ENCODE measurements at places on chromosomes 12 and 14.

GRCh38 chr12:25419595-25419994 is 133.5 kb downstream of the LMNTD1 start:
- no peak for DNase-seq

- DNase-seq = peak; percentile 54
Measured at GRCh38 chr14:68671909-68672308, 121.0 kb downstream of the ZFP36L1 start.

DNA sequence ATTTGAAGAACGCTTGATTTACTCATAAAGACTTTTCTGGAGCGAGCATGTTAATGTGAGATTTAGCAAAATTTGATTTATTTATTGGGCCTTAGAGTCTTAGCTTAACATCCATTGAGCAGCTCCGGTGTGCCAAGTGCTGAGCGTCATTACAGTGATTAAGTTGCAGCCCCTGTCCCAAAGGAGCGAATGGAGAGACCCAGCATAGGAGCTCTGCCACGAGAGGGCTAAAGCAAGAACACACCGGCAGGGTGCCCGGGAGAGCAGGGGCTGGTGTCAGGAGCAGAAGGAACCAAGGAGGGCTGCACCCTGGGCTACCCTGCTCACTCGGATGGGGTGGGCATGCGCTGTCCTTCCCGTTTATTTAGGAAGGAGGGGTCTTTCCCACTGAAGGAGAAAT is 50.6 kb downstream of the PPP2R5C start:
- no peak for DNase-seq

DNA sequence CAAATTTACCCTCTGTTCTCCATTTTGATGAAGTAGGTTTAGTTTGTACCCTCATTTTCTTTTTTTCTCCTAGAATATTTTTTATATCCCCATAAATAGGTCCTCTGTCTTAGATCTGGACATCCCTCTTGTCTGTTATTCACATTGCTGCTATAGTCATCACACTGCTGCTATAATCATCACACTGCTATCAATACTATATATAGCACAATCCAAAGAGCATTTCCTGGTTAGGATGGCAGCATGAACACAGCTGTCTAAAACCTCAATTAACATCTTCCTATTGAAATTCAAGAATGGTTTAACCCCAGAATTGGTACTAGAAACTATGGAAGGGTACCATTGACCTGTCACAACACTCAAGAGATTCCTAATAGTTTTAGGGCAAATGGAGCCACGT is 27.6 kb upstream of the CCDC91 start:
- no peak for DNase-seq

DNA sequence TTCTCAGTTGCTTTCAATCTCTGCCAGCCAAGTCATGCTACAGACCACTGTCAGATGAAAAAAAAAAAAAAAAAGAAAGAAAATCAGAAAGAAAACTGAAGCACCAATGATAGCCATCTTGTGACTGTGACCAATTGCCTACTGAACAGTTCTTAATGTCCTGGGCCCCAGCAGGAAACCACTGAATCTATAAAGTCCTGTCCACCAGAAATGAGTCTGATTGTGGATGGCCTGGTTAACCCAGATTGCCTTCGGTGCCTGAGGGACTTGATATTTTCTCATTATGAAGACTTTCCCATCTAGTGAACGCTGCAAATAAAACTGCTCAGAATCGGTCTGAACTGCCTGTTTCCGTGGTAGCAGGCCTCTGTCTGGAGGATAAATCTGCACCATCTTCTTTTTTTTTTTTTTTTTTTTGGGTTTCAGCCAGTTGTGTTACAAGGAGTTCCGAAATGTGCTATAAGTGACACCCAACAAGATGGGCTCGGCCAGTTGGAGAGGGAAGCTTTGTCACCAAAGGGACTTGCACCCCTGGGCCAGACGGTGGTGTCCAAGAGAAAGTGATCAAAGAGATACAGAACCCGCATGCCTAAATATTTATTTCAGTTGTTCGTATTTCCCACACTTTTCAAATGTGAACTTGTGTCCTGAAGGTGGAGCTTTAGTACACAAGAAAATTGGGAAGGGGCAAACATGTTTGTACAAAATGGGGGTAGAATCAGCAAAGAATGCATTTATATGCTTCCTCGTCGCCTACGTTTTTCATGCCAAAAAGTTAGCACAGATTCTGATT is 3.0 kb upstream of the PLXNC1 start:
- DNase-seq = no peak

DNA sequence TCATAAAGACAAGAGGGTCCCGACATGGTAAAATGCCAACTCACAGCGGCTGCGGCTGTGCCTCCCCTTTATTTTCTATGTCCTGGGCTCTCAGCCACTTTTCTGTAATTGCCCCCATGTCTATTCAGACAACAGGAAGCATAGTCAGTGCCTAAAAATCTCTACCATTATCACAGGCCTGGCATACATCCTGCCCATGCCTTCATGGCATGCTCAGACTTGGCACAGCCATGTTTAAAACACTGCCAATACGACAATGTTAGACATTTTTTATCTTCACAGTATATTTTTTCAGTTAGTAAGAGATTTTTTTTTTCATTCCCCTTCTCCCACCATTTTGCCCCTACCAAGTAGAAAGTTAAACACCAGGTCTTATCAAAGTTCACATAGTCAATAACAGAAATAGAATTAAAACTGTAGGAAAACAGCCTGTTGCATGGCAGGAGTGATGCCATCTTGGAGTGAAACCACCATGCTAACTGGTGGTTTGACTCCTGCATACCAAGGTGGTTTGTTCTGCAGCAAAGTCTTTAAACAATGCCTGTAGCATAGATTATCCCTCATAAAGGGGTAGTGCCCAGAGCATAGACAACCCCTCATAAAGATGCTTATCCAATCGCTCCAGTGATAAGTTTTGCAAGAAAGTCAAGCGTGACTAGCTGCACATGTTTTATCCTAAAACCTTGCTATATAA is 18.9 kb upstream of the CERS5 start:
- DNase-seq = peak; percentile 67

DNA sequence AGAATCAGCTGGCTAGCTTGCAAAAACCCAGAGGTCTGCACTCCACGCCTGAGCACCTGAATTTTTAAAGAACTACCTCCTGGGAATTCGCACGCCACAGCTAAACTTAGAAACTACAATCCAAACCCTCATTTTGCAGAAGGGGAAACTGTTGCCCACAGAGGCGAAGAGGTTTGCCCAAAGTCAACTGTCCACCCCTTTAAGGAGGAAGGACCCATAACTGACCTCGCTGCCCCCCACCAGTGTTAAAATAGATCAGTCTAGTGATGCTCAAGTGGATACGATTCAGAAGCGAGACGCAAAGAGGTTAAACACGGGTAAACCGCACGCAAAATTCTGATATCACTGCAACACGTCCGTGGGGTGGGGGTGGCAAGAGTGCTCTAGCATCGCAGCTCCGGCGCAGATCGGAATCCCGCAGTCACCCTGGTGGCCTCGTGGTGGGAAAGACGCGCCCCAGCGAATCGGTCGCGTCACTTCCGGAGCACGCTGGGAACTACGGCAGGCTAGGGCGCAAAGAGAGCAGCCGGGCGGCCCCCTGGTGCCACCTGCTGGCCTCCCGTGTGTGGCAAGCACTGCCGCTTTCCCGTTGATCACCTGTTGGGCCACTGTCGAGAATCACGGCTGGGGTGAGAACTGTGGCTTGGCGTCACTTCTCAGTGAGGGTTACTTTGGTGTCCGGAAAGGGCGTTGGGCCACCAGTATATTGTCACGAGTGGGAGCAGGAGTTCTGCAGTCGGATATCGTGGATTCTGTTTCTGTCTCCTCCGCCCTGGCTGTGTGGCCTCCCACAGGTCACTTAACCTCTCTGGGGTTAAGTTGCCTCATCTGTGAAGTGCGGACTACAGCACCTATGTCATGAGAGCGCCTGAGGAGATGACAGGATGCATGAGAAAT is at the start of gene ALKBH2:
ALKBH2 (minus strand) TSS at position 451 of the 897 bp plus-strand sequence. CDS start 686 bp downstream, outside the sequence.
- DNase-seq = peak; percentile 84

- DNase-seq = no peak
Measured at GRCh38 chr12:70555081-70555480, 82.1 kb downstream of the PTPRB start.

DNA sequence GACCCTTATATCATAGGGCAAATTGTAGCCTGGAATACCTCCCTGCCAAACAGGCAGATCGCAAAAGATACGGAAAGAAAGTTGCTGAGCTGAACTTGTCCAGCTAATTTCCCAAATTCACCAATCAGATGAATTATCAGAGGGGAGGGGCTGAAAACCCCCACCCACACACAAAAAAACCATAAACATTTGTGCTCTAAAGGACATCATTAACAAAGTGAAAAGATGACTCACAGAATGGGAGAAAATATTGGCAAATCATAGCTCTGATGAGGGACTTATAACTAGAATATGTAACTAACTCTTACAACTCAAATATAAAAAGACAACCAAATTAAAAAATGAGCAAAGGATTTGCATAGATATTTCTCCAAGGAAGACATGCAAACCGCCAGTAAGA is 36.3 kb downstream of the PTHLH start:
- DNase-seq = no peak

DNA sequence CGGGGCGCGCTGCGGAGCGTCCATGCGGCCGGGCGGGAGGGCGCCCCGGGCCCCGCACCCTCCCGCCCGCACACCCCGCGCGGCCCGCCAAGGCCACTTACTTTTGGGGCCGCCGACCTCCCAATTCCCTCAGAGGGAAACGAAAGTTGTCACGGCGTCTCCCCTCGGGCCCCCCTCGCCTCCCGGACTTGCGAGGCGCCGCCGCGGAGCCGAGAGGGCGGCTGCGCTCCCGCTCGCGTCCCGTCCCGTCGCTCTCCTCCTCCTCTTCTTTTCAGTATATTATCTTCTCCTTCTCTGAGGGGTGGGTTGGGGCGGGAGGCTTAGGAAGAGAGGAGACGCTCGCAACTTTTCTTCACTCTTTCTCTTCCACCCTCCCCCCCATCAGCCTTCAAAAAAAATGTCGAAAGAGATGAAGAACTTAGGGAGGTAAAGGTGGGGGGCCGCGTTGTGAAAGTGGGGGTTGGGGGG is 613 bp downstream of the DUSP16 start:
- DNase-seq = no peak

- DNase-seq = no peak
Measured at GRCh38 chr12:57604454-57604991, at the start of gene DTX3. TSS of gene DTX3 (plus strand) at chr12:57604824. CDS start at chr12:57606518, 1,694 bp downstream.

GRCh38 chr12:101027200-101027599 is 182.8 kb downstream of the SLC5A8 start:
- DNase-seq = no peak

GRCh38 chr14:72480464-72481243 is 413.2 kb downstream of the DPF3 start:
- no peak for DNase-seq

GRCh38 chr14:37047226-37047625 is 125.2 kb downstream of the SLC25A21 start:
- DNase-seq = no peak

- DNase-seq = no peak
Measured at GRCh38 chr14:72822946-72823611, 70.8 kb downstream of the DPF3 start.

- DNase-seq = no peak
Measured at GRCh38 chr12:23843958-23844357, 105.5 kb downstream of the SOX5 start.

GRCh38 chr14:82689948-82690347 is 1156.3 kb upstream of the SEL1L start:
- no peak for DNase-seq

DNA sequence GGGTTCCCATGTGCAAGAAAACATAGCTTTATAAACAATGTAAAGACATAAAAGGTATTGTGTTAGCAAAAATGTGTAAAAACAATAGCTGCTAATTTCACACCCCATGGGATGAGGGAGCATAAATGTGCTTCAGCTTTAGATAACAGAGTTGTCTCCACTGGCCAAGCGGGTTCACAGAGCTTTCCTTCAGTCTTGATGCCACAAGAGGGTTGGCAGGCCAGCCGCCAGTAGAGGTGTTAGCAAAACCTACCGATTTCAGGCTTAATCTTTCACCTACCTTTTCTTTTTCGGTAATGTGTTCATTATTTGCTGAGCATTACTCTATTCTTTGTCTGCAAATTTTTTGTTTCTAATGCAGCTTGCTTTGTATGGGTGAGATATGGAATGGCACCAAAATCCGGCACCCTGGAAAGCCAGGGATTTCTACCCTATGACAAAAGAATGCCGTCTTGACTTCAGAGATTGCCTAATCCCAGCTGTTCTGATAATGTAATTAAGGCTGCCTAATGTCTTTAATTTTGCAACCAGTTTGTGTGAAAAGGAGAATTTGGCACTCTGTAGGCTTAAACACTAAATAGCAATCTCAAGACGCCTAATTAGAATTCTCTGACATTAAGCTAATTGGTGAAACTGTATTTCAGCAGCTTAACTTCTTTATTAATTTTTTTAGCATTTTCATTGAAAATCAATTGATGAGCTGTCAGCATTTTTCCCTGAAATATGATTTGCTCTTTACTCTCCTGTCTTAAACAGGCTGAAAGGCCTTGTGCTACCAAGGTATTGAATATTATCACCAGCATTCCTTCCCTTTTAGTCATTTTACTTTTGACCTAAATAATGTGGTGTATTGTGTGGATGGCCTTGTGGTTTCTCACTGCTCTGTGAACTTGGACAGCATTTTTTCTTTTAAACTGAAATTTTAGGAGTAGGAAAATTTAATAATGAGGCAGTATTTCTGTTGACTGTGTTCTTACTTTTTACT is 60.7 kb downstream of the POLR3B start:
- DNase-seq = peak; percentile 36

GRCh38 chr14:77208291-77208978 is 26.8 kb downstream of the TMEM63C start:
- DNase-seq = peak; percentile 66

- DNase-seq = no peak
Measured at GRCh38 chr12:113248842-113249435, 27.7 kb downstream of the TPCN1 start.

- peak; percentile 36 for DNase-seq
Measured at GRCh38 chr12:57518920-57519795, 1.2 kb downstream of the DDIT3 start.

DNA sequence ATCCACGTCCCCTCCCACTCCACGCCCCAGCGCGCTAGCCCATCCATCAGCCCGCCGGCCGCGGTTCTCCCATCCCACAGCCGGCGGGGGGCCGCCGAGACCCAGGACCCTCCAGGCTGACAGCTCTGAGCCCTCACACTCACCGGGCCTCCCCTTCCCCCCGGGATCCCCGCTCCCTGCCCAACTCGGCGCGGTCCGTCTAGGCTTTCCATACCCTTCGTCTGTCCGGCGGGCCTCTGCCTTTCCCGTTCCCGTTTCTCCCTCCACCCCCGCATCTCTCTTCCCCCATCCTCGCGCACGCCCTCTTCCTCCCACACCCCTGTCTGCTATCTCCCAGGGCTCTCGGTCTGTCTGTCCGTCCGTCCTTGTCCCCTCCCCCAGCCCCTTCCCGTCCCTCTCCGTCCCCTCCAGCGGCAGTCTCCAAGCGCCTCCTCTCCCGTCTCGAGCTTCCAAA is 726 bp downstream of the ZFHX2 start:
- DNase-seq = no peak

- peak; percentile 9 for DNase-seq
Measured at GRCh38 chr14:96268431-96269358, 12.7 kb downstream of the BDKRB1 start.

- no peak for DNase-seq
Measured at GRCh38 chr12:130796985-130797686, 41.9 kb downstream of the STX2 start.

GRCh38 chr14:41423503-41423902 is 183.2 kb upstream of the LRFN5 start:
- no peak for DNase-seq

- no peak for DNase-seq
Measured at GRCh38 chr12:91717804-91718203, 427.8 kb downstream of the BTG1 start.
